ENCODE measurements at places on chromosomes 1 and 21. TPM values are rescaled to one million over a fixed set of nuclear protein-coding genes. Genes with fewer than 3 reads are reported as not detected.

GRCh38 chr1:207848234-207848633, 62.7 kb downstream of the CD34 start:
- no peak for DNase-seq

- DNase-seq, result no peak
Measured at GRCh38 chr21:37273911-37274690, 7.0 kb upstream of the VPS26C start.

DNA sequence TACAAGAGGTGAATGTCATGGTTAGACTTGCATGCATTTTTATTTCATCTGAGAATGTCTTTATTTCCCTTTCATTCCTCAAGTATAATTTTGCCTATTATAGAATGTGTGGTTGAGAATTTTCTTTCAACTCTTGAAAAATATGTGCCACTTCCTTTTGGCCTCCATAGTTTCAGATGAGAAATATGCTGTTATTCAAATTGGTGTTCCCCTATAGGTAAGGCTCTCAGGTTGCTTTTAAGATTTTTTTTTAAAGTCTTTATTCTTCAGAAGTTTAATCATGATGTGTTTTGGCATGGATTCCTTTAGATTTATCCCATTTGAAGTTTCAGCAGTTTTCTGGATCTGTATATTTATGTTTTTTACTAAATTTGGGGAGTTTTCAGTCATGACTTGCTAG, 2.1 kb downstream of the MROH7 start:
- no peak for DNase-seq

The OR10Z1 gene
- total RNA-seq, result not detected

The HPCAL4 gene
- not detected for total RNA-seq

- DNase-seq, result no peak
Measured at GRCh38 chr1:6545276-6546112, 8.8 kb downstream of the NOL9 start.
